ENCODE measurements at places on chromosomes 13 and 19.

- no peak for DNase-seq
These were observed 13.1 kb upstream of the TIMM13 start for GRCh38 chr19:2440515-2440914.

DNA sequence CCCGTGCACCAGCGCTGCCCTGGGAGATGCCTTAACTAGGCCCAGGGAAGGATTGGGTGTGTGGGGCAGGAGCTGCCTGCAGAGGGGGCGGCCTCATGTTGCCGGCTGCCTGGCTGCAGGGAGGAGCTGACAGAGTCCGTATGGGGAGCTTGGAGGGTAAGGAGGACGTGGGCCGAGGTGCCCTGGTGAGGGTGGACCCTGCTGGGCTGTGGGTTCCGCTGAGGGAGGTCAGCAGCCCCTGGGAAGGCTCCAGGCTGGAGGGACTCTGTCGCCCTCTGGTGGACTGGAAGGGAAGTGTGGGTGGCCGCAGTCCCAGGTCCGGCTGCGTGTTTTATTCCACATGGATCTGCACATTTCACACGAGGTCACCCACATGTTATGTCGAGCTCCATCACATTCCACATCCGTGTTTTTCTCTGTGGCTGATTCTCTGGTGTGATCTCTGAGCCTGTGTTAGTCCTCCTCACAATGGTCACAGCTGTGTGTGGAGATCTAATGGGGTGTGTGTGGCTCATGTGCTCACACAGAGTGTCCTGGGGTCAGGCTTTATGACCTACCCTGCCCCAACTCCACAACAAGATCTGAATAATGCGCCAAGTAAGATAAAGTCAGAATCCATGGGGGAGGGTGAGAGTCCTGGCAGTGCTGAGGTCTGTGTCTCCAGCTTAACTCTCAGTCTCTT lies 1.8 kb upstream of the CEACAM8 start:
- DNase-seq, result peak; percentile 3

- DNase-seq, result no peak
These were observed 434.5 kb downstream of the PCDH9 start for GRCh38 chr13:66795636-66796035.

- no peak for DNase-seq
These were observed at the start of gene FFAR1 for GRCh38 chr19:35347171-35347929. Gene FFAR1 (plus strand): TSS chr19:35347902. CDS start chr19:35351552, 3,650 bp downstream.

DNA sequence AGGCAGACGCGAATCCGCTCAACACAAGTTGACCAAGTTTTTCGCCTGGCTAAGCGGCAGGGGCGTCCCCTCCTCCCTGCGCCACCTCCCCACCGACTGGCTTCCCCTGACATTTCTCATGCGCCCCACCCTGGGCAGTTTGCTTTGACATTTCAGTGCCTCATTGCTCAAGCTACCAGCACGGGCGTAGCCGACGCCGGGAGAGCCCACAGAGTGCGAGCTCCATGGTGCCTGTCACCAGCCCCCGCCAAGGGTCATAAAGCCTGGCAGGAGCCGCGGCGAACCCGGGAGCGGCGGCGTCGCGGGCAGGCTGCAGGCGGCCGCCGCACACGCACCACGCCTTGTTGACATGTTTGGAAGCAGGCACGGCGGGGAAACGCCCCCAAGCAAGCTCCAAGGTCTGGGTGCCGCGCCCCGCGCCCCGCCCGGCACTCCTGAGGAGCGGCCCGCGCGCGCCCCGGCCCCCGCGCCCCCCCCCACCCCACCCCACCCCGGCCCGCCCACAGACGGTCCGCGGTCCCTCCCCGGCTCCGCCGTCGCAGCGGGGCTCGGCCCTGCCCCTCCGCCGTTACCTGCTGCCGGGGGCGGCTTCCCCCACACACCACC lies 601 bp downstream of the FBXL3 start:
- DNase-seq, result peak; percentile 19

DNA sequence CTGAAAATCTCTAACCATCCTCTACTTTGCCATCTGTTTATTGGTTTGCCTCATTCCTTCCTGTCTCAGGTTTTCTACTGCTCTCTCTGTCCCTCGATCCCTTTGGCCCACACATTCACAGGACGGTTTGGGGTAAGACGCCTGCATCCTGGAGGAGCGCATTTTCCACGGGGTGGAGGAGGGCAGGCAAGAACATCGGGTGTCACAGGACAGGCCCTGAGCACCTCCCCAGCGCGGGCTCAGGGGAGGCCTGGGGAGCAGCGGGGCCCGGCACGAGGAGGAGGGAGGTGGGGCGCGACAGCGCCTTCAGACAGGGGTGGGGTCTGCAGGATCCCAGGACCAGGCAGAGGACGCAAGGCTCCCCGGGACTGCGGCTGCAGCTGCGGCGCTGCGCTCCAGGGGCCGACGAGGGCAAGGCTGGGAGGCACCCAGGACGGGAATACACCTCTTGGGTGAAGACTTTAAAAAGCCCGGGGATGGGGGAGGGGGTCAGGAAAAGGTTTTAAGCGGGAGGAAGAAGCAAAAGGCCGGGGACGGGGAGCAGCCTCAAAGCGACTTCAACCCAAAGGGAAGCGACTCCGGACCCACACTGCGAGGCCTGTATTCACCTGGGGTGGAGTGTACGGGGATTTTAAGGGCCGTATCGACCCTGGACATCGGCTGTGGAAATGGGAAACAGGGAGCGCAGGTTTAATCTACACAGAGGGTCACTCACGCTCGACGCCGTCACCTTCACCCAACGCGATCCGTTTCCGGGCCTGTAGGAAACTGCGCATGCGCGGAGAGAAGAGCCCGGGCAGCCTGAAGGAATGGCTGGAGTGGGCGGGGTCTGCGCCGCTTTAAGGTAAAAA lies at the start of gene ZNF415:
Gene ZNF415, minus strand, starts transcription at position 770 of the 851 bp plus-strand sequence. CDS start 10,234 bp downstream, outside the sequence.
- peak; percentile 90 for DNase-seq

DNA sequence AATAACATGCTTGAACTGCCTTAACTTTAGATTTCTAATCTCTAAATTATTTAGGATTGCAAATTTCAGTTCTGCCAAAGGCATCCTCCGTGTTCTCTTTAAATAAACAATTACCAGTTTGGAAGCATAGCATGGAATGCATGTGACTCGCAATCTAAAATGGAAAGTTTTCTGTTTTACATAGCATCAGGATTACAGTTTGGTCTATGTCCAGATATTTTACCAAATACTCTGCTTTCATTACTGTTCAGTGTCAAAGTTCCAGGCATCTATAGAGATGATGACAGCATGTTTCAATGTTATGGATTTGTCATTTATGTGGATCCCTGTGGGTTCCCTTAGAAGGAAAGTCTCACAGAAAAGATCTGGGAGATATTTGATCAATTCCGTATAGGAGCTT lies 16.8 kb downstream of the FLT1 start:
- DNase-seq, result no peak

DNA sequence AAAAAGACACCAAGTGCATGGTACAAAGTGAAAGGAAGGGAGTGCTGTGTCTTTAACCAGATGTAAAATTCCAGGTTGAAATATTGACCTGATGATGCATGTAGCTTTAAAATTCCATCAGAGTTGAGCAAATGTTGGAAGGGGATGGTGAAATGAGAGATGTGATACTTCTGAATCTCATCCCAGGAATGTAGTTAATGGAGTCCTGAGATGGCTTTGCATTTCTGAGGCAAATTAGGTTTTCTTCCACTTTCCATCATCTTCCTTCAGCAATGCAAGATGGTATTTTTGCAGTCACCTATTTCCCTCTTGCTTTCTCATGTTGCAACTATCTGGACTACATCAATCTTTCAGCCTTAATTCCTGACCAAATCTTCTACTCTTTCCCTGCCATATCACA lies 194.1 kb upstream of the MIR17HG start:
- DNase-seq, result no peak

- DNase-seq, result no peak
These were observed 50.1 kb upstream of the FREM2 start for GRCh38 chr13:38636761-38637160.

GRCh38 chr13:52029569-52029968 lies 5.1 kb downstream of the UTP14C start:
- DNase-seq, result peak; percentile 4

GRCh38 chr19:34215006-34215665 lies 39.2 kb upstream of the GARRE1 start:
- DNase-seq, result no peak

GRCh38 chr13:112061367-112062061 lies 5.4 kb upstream of the SOX1 start:
- peak; percentile 88 for DNase-seq

DNA sequence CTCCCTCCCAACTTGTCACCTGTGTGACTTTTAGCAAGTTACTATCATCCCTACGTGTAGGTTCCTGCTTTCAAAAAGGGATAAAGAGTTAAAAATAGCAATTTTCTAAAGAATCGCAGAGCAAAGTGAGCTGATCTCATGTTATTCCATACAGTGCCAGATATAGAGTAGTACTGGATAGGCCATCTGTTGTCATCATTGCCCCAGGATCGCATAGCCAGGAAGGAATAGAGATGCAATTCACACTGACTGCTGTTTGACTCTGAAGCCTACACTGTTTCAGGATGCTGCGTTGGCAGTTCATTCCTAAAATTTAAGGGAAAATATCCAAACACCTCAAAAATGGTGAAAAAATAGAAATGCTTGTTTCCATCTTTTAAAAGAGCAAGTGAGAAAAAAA lies 138.9 kb downstream of the SHISA2 start:
- no peak for DNase-seq

- DNase-seq, result peak; percentile 25
These were observed 333.9 kb downstream of the UQCRFS1 start for GRCh38 chr19:28878862-28879566.

- DNase-seq, result no peak
These were observed 414.2 kb downstream of the MYO16 start for GRCh38 chr13:109043636-109044035.

- no peak for DNase-seq
These were observed 16.0 kb downstream of the CRTC1 start for GRCh38 chr19:18699403-18700054.

DNA sequence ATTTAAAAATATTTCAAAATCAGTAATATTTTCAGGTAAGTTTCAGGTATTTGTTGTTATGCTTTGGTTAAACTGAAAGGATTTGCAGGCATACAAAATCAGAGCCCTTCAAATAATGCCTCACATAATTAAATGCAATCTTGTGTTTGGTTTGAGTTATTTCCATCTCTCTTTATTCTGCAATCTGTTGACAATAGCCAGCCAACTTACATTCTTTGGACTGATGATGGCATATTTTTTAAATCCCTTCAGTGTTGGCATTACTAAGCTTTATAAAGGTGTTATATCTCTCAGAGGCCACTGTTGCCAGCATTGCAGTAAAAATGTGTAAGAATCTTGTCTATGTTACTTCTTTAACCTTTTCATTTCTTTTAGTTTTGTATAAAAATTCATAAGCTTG lies 257.2 kb upstream of the RFC3 start:
- DNase-seq, result no peak

GRCh38 chr13:51618626-51619025 lies 34.4 kb downstream of the WDFY2 start:
- no peak for DNase-seq

DNA sequence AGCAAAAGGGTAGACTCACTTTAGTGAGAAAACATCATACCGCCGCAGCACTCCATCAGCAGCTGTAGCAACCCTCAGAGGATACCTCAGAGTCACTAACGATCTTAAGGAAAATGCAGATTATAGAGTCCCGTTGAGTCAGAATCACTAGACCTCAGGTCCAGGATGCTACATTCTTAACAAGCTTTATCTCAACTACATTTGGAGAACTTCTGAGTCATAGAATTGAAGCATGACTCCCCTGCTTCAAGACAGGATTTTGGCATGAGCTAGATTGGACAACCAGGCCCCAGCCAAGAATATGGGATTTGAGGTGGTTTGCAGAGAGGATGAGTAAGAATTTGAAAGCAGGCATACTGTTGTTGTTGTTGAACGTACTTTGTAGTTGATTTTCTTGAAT lies 118.9 kb upstream of the UBL3 start:
- DNase-seq, result no peak

DNA sequence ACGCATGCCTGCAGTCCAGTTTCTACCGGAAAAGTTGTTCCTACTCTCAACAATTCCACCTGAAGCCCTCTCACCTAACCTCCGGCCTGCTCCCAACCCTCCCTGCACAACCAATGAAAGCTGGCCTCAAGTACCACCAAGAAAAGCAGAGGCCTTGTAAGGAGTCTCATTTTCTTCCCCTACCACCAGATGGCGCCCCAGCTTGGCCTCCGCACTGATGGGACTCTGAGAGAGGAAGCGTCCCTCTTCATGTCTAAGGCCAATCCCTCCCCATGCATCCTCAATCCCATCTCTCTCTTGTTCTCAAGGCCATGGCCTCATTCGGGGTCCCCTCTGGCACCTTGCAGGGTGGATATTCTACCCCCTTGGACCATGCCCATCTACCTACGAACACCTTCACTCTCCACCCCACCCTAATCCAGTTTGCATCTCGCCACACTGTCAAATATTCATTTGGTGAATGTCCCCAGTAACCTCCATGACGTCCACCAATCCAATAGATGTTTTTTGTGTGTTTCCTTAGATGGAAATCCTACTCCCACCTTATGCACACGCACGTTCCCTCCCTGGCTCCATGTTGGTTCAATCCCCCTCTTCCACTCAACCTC lies 412.8 kb downstream of the ZNF536 start:
- DNase-seq, result no peak

DNA sequence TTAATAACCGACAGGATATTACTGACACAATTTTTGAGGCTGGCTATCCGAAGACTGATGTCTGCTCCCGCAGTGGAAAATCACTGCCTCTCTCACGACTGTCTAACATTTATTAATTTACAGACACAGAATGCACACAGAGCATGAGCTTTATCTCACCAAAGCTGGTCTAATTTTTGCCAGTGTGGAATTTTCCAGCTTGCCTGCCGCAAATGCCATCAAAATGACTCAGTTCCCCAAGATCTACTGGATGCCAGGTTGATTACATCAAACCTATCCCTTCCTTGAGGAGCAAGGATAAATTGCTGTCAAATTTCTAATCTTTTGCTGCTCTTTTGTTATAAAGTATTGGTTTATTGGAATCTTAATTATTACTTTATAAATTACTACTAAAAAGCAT lies 1775.1 kb upstream of the PCDH20 start:
- no peak for DNase-seq

DNA sequence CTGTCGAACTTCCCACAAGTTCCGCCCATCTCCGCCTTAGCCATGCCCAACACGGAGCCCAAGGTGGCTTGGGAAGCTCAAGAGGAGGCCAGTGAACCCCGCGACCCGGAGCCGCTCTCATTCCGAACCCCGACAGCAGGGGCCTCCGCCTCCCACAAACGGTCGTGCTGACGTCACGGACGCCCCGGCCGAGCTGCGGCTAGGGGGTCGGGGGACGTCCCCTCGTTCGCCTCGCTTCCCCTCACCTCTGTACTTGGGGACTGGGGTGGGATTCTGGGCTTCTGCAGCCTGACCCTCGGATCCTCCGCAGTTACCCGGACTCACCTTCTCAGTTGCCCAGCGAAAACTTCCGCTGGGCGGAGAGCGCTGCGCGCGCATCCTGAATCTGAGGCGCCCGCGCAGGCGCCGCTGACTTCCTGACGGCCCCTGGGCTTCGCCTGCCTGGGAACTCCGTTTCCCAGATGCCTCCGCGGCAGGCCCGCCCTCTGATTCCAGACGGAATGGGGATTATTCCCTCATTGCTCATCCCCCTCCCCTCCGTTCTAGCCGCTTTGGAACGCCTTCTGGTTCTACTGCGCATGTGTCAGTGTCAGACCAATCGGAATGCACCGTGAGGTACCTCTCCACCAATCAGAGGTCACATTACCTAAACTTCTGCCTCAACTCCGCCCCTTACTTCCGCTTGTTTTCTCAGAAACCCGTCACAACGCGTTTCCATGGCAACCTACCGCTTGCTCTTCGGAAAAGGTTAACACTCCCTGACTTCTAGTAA lies at the start of gene VRK3:
Gene VRK3, minus strand, starts transcription at position 351 of the 772 bp plus-strand sequence. CDS start 9,210 bp downstream, outside the sequence.
- peak; percentile 99 for DNase-seq
